ENCODE measurements at places on chromosomes 7 and 10.
A peak's percentile ranks its signal among the peaks of the same experiment; 100 is the strongest.

GRCh38 chr7:1521456-1521855, 9.0 kb upstream of the MAFK start:
- DNase-seq: no peak

DNA sequence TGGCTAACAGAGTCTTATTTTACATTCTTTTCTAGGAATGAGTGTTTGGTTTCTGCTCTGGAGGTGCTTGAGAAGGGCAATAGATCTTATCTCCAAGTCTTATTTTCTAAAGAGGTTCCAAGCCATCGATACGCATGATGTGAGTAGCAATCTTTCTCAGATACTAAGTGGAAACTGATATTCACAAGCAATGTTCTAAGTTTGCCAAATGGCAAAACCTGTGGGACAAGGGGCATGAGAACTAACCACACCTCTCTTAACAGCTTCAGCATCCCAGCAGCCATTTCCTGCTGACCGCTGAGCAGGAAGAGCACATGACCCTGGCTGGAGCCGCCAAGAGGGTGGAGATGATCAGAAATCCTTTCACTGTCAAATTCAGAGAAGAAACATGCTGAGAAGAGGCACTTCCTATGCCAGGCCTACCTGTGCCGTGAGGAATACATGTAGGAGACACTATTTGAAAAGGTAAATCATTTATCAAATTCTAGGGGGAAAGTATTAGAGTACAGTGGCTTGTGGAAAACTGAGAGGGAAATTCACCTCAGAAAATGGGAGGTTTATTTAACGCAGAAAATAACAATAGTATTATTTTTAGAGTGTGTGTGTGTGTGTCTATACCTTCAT, 35.2 kb downstream of the CCDC71L start:
- DNase-seq: no peak

- DNase-seq: no peak
Observed at GRCh38 chr10:110355922-110356627, 51.4 kb upstream of the SMNDC1 start.

GRCh38 chr10:21526188-21526859, 842 bp upstream of the SKIDA1 start:
- peak; percentile 47 for DNase-seq

GRCh38 chr10:96266118-96266770, 5.1 kb downstream of the BLNK start:
- no peak for DNase-seq

- DNase-seq: peak; percentile 50
Observed at GRCh38 chr7:141974831-141975230, 1.3 kb upstream of the TAS2R38 start.

DNA sequence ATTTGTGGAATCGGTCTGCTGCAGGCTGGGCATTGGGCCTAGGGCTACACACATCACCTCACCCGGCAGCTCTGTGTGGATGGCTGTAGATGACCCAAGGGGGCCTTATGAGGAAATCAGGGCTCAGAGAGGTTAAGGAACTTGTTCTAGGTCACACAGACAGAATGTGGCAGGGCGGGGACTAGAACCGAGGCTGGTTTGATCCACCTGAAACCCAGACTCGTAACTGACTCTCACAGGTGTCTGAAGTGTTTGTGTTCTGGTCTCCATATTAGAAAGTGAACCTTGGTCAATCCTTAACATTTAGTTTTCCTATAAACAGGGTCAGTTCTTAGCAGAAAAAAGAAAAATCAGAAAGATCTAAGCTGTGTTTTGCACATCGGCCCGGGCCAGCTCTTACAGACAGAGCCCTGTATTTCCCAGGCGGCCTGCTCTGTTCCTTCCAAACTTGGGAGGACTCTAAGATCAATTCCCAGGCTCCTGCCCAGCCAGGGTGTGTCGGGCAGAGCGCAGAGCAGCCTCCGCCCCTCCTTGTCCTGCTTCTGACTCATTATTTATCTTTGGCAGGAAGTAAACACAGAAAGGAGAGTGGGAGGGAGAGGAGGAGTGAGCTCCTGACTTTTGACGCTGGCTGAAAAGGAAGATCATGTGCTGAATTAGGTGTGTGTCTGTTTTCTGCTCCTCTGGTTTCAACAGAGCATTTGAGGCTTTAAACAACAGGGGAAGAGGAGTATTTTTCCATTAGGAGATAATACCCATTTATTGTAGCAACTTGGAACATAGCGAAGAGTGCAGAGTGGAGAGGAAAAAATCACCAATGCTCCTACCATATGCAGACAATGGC, 74.1 kb downstream of the TACC2 start:
- DNase-seq: peak; percentile 92

DNA sequence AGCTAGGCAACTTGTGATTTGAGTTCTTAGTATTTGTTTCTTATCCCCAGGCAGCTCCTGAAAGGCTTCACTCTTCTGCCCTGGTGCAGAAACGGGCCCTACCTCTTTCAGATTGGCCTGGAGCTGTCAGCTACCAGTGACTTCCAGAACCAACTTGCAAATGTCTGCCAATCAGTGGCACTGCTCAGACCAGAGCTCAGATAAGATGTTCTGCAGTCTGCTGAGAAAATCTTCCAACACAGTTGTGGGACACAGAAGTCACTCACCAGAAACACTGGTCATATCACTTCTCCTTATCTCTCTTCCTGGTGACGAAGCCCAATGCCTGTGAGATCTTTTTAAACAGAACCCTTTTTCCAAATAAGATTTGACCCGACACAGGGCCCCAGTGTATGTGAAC, 81.9 kb upstream of the DUSP5 start:
- no peak for DNase-seq

- DNase-seq: no peak
Observed at GRCh38 chr7:71705217-71705616, 573.3 kb downstream of the GALNT17 start.

- DNase-seq: no peak
Observed at GRCh38 chr10:63922468-63923284, 401.5 kb downstream of the REEP3 start.

- no peak for DNase-seq
Observed at GRCh38 chr10:132899054-132899750, 43.2 kb downstream of the CFAP46 start.

GRCh38 chr7:36599645-36600313, 124.5 kb downstream of the AOAH start:
- DNase-seq: no peak

DNA sequence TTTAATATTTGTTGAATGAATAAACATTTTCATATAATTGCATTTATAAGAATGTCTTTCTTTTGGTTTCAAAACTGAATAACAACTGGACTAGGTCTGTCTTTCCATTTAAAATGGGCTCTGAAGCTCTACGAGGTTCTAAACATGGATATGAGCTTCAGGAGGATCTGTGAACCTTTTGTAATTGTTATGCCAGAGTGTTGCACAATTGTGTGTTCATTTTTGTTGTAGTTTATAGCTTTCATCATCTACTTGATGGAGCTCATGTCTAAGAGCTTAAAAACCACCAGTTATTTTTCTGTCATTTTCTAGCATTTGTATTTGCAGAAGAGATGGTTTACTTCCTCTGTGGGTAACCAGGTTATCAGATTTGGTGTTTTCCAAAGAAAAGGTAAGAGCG, 265.7 kb upstream of the NPY start:
- no peak for DNase-seq

DNA sequence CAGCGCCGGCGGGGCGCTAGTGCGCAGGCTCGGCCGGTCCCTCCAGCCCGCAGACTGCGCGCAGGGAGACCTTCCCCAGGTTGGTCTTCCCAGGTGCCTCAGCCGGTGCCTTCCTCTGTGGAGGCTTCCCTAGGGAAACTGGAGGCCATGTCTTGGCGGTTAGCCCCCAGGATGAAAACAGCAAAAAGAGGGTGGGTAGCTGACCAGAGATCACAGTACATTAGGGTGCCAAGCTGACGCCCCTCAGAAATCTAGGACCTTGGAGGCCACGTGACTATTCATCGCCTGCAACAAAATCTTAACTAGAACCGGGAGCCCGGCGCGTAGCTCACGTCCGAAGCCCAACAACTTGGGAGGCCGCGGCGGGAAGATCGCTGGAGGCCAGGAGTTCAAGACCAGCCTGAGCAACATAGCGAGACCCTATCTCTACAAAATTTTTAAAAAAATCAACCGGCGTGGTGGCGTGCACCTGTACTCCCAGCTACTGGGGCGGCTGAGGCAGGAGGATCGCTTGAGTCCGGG, 327 bp upstream of the FIS1 start:
- no peak for DNase-seq
